ENCODE measurements at places on chromosomes 11 and 22.

- no peak for DNase-seq
These were observed 73.5 kb downstream of the THAP12 start for GRCh38 chr11:76307396-76307795.

GRCh38 chr11:123475469-123475868, 45.4 kb downstream of the GRAMD1B start:
- no peak for DNase-seq

GRCh38 chr22:41415554-41415953, 31.0 kb downstream of the TOB2 start:
- no peak for DNase-seq

DNA sequence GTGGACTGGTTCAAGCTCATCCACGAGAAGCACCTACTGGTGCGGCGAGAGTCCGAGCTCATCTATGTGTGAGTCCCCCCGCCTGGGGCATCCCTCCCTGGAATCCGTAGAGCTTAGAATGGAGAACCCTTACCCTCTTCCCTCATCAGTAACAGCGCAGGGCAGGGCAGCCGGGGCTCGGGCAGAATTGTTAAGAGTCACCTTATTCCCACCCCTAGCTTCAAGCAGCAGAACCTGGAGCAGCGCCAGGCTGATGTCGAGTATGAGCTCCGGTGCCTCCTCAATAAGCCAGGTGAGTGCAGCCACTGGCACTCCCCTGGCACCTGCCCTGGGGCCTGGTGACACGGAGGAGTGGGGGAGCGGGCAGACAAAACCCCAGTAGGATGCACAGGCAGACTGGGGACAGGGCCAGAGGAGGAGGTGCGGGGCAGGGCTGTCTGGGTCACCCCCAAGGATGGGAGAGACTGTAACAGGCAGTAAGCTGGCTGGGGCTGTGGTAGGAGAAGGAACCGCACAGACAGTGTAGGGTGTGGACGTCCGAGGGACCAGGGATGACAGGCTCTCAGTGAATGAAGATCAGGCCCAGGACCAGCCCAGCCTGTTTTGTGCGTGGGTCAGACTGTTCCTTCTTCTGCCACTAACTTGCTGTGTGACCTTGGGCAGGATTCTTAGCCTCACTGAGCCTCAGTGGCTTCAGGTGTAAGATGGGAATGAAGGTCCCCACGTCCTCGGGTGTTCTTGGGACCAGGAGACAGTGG, 20.4 kb downstream of the C22orf23 start:
- DNase-seq, result no peak
